NCI-H748 treated with DMSO at 0.1 percent for 48 hours (cell line): ENCODE measurements at places on chromosomes 7 and 10.

GRCh38 chr7:100875356-100875751, 451 bp downstream of the SRRT start:
- peak; percentile 23 for DNase-seq

DNA sequence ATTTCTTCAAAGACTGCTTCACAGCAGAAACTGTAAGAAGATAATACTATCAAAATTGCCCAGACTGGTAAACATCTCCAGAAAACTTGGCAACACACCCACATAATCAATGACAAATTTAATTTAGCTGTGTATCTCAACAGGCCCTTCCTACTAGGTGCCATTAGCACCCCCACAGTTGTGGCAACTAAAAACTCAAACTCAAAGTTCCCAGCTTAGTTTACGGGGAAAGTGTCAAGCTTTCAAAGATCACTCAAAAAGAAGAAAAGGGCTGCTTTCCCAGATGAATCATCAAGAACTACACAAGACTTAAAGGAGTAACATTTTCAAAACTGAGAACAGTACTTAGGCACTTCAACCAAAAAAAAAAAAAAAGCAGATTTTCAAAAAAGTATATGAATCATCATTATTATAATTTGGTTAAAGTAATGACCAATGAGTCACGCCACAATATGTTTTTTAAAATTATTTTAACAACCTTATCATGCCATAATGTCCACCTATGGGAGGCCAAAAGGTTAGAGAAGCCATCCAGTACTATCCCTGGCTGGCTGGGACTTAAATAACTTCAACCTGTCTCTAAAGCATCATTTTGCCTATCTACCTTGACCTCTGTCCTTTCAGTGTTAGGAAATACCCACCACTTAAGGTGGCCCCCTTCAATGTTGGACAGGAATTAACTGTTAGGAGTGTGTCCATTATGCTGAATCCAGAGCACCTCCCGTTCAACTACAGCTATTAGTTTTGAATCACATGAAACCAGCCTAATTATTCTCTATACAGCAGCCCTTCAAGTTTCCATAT, 90.8 kb downstream of the ZFAND4 start:
- DNase-seq, result no peak

- DNase-seq, result no peak
Observed at GRCh38 chr10:70324339-70324861, 40.6 kb upstream of the NPFFR1 start.

DNA sequence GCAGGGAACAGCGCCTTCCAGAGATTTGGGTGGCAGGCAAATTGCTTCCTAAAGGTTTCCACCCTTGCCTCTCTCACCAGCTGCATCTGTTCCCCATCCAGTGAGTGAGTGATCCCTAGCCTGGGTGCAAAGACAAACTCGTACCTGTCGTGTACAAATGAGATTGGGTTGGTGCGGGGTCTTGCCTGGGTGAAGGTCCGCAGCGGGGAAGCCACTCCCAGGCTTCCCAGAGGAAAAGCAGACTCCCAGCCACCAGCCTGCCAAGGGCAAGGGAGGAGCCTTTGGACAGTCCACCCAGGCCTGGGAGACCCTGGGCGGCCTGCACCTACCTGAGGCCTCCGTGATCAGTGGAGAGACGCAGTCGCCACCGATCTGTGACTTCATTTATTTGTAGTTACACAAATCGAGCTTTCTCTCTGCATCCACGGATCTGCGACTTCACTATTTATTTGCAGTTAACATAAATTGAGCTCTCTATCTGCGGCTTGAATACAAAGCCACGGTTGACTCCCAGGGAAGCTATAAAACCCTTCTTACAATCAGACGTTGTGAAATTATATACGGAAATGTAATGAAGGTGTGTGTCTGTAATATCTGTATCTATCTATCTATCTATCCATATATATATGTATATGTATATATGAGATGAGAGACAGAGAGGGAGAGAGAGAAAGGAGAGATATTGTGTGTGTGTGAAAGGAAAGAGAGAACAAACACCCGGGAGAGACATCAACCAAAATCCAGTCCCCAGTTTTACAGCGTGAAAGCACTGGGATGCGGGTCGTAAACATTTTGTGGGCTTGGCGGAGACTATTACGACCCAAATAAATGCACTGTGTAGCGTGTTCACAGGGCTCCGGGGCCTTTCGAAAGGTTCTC, 3.0 kb upstream of the HOXA7 start:
- no peak for DNase-seq

DNA sequence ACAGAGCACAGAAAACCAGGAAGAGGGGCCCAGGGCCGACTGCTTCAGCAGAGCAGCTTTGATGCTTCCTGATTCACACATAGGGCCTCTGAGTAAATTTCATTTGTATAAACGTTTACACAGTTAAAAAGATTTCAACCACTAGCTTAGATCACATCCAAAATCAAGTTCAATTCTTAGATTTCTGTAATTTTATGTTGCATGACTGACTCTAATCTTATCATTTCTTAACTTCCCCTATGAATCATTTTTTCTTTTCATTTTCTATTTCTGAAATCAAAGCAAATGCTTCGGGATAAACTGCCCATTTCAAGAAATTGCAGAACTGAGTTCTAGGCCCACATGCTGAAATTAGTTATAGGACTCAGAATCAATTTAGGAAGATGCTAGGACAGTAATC, 224.7 kb downstream of the INHBA start:
- DNase-seq, result no peak

DNA sequence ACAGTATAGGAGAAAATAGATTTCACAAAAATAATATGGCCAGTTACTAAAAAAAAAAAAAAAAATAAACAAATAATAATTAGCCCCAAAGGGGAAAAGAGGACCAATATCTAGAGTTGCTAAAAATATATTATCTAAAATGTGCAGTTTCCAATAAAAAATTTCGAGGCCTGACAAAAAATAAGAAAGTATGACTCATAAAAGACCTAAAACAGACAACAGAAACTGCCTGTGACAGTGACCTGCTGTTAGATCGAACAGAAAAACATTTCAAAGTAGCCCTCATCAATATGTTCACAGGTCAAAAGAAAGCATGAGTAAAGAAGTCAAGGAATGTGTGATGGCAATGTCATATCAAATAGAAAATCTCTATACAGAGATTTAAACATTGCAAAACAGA, 11.8 kb upstream of the TSPAN12 start:
- DNase-seq, result no peak

DNA sequence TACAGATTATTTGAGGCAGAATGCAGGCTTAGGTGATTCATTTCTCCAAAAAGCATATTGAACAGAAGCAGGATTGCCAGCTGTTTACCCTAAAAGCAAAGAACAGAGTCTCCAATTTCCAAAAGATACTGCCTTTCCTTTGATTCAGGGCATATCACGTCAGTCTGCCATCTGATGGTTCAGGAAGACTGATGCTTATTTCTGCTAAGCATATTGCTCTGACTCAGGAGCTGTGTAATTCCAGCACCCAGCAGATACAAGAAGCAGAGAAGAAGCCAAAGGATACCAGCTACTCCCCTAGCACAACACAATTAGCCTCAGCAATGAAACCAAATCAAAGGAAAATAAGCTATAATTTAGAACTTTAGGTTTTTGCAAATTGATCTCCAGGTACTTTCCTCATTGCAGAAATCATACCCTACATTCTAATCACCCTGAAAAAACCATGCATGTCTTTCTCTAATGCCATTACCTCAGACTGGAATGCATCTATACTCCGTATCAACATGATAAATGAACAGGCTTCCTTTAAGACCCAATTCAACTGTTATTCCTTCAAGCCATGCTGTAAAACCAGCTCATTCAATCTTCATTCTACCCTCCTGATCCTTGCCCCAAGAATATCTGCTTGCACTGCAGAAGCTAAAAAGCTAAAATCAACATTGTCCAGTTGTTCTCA, 55.1 kb downstream of the ABI1 start:
- no peak for DNase-seq

GRCh38 chr10:129193148-129193547, 273.9 kb upstream of the MGMT start:
- DNase-seq, result no peak

GRCh38 chr7:65369843-65370242, 3.8 kb upstream of the ZNF92 start:
- DNase-seq, result no peak

DNA sequence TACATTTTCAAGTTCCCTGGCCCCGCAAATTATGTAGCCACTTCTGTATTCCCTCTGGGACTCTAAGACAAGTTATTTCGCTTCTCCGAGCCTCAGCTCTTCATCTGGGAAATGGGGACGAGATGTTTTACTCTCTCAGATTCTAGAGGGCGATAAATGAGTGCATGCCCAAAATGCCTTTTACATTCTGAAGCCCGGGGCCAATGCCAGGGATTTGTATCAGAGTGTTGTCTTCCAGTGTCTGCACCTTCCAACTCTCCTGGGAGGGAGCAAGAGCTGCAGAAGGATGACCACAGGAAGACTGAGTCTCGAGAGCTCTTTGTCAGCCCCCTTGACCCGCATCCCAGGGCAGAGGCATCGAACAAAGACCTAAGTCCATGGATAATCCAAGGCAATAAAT, 39.9 kb downstream of the BUB3 start:
- DNase-seq, result no peak

GRCh38 chr7:48376263-48376662, 205.0 kb downstream of the ABCA13 start:
- no peak for DNase-seq

- no peak for DNase-seq
Observed at GRCh38 chr7:82257118-82257695, 186.4 kb downstream of the CACNA2D1 start.

DNA sequence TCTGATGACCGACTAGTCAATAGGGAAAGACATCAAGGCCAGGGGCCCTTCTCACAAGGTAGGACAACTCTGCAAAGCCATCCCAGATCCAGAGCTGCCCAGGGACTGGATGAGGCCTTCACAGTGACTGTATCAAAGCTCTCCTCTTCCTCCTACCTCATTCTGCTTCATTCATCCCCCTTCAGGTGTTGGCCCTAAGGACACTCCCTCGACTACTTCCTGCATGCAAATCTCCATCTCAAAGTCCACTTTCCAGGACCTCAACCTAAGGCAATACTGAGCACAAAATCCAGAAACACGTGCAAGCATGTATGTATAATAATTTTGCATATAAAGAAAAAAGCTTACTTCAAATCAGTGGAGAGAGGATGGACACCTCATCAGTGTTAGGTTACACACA, 25.1 kb downstream of the DPY19L1 start:
- DNase-seq, result no peak

- DNase-seq, result no peak
Observed at GRCh38 chr10:1044964-1045363, 4.0 kb downstream of the IDI1 start.

DNA sequence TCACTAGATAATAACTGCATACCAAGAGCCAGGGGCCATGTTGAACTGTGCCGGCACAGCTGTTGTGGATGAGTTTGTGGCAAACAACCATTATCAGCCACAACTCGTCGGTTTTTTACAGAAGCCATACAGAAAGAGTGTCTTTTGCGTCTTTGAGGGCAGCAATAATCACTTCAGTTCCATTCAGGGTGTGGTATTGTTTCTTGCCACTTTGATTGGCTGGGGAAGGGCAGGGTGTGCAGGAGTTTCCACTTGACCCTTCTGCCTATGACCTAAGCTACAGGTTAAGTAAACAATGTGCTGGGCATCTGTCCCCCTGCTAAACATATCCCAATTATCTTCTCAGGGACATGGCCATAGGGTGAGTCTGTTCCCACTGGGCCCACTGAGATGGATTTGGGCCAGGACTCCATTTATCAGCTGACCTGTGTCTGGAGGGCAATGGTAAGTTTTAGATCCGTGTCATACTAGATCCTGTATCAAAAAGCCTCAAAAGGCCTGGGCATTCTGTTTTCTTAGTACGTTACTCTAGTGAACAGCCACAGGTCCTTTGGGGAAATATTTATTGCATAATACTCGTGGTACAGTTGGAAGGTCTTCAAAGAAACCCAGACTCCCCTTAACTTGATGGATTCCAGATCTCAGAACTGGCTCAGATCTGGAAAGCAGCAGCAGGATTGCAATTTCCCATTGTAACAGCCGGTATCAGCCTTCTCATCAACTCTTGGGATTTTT, 15.9 kb downstream of the ZNF3 start:
- no peak for DNase-seq

- no peak for DNase-seq
Observed at GRCh38 chr7:1913466-1914282, 243.6 kb downstream of the ELFN1 start.

- DNase-seq, result peak; percentile 83
Observed at GRCh38 chr7:147968046-147968610, 622.4 kb upstream of the C7orf33 start.

- DNase-seq, result peak; percentile 62
Observed at GRCh38 chr10:96831867-96832720, at the start of gene LCOR. TSS of gene LCOR (plus strand) at chr10:96832298. CDS start at chr10:96949058, 116,760 bp downstream.

DNA sequence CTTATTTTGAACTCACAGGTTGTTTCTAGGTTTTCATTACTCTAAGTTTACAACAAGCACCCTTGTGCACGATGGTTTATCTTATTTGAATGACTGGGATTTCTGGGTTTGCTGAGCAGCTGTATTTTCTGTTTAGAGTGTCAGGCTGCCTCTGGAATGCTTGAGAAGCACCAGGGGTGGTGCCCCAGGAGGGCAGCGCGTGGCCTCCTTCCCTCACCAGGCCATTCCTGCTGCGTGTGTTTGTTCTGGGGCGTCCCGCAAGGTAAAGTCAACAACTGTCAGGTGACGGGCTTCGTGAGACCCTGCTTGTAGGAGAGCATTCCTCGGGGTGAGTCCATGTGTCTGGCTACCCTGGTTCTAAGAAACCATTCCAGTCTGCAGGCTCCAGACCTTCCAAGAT, 54.9 kb downstream of the FAM171A1 start:
- DNase-seq, result no peak

DNA sequence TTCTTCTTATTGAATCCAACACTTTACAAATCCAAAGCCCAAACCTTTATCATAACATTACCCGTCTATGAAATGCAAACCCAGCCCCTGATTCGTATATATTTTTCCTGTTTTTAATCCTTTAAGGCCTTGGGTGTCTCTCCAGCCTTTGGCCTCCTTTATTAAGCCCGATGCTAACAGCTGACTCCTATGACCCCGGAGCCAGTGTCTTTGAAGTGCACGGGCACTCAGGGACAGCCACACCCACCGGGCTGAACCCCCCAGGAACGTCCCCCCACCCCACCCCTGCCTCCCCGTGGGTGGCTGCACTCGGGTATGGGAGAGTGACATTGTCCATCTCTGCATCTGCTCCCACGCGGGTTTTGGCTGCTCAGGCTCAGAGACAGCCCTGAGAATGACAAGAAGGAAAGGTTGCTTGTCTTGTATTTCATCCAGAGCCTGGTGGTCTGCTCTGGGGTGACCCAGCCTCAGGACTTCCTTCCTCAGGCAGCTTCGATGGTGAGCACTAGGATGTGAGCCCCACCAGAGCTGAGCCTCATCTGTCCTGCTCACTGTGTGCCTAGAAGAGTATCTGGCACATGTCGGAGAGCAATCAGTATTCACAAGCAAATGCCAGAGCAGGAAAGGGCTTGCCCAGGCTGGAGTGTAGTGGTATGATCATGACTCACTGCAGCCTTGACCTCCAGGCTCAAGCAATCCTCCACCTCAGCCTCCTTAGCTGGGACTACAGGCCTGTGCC, 210.4 kb downstream of the SKIDA1 start:
- no peak for DNase-seq

GRCh38 chr7:150450491-150451001, at the start of gene GIMAP8:
TSS of gene GIMAP8 (plus strand) at chr7:150450630. CDS start at chr7:150466699, 16,069 bp downstream.
- no peak for DNase-seq

GRCh38 chr7:30162133-30162532, 27.3 kb downstream of the MTURN start:
- no peak for DNase-seq
